IPS DF 6.9 (cell line): ENCODE measurements at places on chromosomes 13 and 19.

DNA sequence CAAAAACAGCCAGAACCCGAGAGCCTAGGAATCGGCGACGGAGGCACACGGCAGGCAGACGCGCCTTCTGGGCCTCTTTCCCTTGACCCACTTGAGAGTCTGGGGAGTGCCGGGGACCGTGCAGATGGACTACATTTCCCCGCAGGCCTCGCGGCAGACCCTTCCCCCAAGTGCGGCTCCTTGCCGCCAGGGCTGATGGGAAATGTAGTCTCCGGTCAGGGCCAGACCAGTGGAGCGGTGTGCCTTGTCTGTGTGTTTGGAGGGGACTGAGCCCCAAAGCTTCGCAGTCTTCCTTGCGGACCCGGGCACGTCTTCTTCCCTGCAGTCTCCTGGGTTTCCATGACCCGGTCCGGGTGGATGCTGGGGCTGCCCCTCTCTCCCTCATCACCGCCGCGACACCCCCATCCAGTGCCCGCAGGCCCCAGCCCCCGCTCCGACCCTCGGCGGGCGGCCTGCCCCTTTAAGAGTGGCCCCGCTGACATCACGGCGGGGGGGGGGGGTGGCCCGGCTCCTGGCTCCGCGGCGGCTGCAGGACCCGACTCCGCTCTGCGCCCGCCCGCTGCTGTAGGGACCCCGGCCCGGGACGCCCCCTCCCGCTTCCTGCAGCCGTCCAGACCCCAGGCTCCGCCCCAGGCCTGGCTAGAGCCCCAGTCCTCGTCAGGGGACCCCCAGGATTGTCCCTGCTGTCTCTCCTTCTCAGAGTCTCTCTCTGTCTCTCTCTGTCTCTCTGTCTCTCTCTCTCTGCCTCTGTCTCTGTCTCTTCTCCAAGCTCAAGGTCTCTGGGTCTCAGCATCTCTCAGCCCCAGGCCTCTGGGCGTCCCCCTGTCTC is 758 bp upstream of the CACNG7 start:
- H3K4me1 ChIP-seq, result peaks cover 7% of the 10 kb centered on the region; the same call in 1 of the 2 replicates
- H3K36me3 ChIP-seq, result no peaks in the 10 kb centered on the region
- H3K27ac ChIP-seq, result no peak overlapping the region
- peaks cover 3% of the 10 kb centered on the region; the same call in 1 of the 2 replicates for H3K27me3 ChIP-seq
- no peak for DNase-seq

- no peaks in the 10 kb centered on the region for H3K27me3 ChIP-seq
- DNase-seq, result no peak
- no peak overlapping the region for H3K27ac ChIP-seq
- H3K4me1 ChIP-seq, result 0 out of 2 replicates have a peak, but pooled peaks cover 1% of the 10 kb centered on the region
- no peak overlapping the region for H3K4me3 ChIP-seq
Observed at GRCh38 chr13:111640006-111640405, 319.6 kb downstream of the TEX29 start.

- no peaks in the 10 kb centered on the region for H3K36me3 ChIP-seq
- H3K27ac ChIP-seq, result no peak overlapping the region
- H3K4me1 ChIP-seq, result 0 out of 2 replicates have a peak, but pooled peaks cover 1% of the 10 kb centered on the region
- DNase-seq, result no peak
- H3K4me3 ChIP-seq, result no peak overlapping the region
- no peaks in the 10 kb centered on the region for H3K27me3 ChIP-seq
Observed at GRCh38 chr13:86914757-86915156, 756.4 kb upstream of the SLITRK5 start.

GRCh38 chr19:35261356-35262100 is 7.2 kb upstream of the USF2 start:
- H3K27ac ChIP-seq, result no peak overlapping the region
- no peaks in the 10 kb centered on the region for H3K4me1 ChIP-seq
- peaks cover 23% of the 10 kb centered on the region for H3K36me3 ChIP-seq
- H3K4me3 ChIP-seq, result no peak overlapping the region
- H3K27me3 ChIP-seq, result no peaks in the 10 kb centered on the region

DNA sequence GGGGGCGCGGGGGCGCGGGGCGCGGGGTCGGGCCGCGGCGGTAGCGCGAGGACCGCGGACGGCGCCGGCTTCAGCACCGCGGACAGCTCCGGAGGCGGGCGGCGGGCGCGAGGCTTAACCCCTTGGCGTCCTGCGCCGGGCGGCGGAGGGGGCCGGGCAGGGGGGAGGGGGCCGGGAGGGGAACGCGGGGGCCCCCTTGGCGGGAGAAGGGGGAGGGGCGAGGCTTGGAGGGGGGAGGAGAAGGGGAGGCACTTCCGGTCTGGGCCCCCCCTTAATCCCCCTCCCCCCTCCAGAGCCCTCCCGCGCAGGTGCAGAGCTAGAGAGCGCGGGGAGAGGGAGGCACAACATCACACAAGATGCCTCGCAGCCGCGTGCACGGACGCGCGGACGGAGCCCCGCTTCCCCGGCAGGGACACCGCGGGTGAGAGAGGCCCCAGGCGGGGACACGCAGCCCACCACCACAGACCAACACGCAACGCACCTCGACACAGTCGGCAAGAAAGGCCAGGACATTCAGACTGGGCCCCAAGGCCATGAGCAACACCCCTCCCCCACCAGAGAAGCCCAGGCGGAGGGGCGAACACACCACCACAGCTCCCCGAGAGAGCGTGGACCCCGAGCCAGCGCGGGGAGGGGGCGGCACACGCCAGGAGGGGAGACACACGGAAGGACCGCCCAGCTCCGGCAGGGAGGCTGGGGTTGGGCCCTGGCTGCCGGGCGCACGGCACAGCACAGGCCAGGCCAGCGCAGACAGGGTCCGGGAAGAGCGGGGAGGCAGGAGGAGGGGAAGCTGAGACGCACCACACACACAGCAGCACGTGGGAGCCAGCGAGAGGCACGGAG is 24.1 kb downstream of the SHANK1 start:
- H3K27me3 ChIP-seq, result no peaks in the 10 kb centered on the region
- no peaks in the 10 kb centered on the region; the same call in 1 of the 2 replicates for H3K36me3 ChIP-seq
- no peak for DNase-seq
- no peaks in the 10 kb centered on the region for H3K4me1 ChIP-seq

DNA sequence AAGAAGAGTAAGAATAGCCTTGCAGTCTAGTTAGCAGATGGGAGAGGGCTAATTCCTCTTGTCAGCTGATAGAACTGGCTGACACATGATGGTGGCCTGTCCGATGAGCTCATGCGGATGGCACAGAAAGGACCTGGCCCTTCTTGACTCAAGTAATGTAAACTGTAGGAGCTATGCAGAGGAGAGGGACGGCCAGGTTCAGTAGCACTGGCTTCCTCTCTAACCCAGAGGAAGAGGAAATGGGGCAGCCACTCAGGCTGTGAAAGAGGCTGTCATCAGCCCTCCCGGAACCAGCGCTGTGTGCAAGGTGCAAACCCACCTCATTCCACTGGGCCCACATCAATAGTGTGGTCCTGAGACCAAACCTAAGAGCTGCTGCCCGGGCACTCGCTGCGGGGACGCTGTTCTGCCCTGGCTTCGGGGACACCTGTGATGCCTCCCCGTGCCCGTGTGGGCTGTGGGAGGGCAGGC is 30.8 kb upstream of the USE1 start:
- H3K36me3 ChIP-seq, result peaks cover 7% of the 10 kb centered on the region
- H3K4me3 ChIP-seq, result no peak overlapping the region
- DNase-seq, result no peak
- no peak overlapping the region for H3K27ac ChIP-seq
- 0 out of 2 replicates have a peak, but pooled peaks cover 2% of the 10 kb centered on the region for H3K4me1 ChIP-seq

- DNase-seq, result no peak
- H3K36me3 ChIP-seq, result no peaks in the 10 kb centered on the region
- H3K4me3 ChIP-seq, result no peak overlapping the region
- no peaks in the 10 kb centered on the region for H3K27me3 ChIP-seq
Observed at GRCh38 chr13:48125794-48126228, 30.9 kb upstream of the MED4 start.

DNA sequence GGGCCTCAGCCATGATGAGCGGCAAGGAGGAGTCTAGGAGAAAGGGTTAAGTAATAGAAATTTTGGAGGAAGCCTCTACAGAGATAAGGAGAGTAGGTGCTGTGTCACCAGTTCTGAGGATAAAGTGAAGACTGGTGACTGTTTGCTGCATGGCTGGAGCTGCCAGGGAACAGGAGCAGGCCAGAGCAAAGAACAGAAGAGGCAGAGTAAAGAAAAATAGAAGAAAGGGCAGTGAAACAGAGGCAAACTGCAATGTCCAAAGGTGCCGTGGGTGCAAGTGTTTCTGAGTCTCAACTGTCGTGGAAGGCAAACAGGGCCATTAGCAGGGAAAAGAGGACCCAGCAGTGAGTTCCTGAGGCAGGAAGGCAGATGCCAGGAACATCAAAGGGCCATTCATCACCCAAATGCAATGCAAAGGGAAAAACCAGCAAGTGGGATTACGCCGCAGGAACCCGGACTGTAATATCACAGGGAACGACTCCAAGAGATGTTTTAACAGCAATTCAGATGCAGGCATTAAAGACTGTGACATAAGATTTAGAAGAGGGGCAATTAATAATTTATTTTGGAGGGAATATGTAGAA is 318.3 kb downstream of the FOXO1 start:
- H3K27ac ChIP-seq, result no peak overlapping the region
- no peak overlapping the region for H3K4me3 ChIP-seq
- H3K4me1 ChIP-seq, result peaks cover 2% of the 10 kb centered on the region
- H3K27me3 ChIP-seq, result no peaks in the 10 kb centered on the region

- H3K4me1 ChIP-seq, result peaks cover 3% of the 10 kb centered on the region; the same call in 1 of the 2 replicates
- H3K27ac ChIP-seq, result no peak overlapping the region
- no peak for DNase-seq
- no peaks in the 10 kb centered on the region for H3K27me3 ChIP-seq
Observed at GRCh38 chr13:90968166-90968904, 379.2 kb upstream of the MIR17HG start.

DNA sequence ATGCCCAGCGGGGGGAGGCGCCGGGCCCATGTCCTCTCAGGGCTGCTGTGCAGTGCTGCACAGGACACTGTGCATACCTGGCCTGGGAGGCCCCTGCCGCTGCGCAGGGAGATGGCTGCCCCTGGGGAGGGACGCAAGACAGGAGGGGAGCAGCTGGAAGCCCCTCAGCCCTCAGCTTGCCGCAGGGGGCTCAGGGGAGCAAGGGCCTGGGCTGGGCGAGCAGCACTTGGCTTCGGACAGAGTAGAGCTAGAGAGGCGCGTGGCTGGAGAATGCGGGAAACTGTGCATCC is 10.9 kb downstream of the CHERP start:
- H3K36me3 ChIP-seq, result peaks cover 69% of the 10 kb centered on the region
- no peak for DNase-seq
- H3K4me3 ChIP-seq, result no peak overlapping the region
- H3K27me3 ChIP-seq, result no peaks in the 10 kb centered on the region

DNA sequence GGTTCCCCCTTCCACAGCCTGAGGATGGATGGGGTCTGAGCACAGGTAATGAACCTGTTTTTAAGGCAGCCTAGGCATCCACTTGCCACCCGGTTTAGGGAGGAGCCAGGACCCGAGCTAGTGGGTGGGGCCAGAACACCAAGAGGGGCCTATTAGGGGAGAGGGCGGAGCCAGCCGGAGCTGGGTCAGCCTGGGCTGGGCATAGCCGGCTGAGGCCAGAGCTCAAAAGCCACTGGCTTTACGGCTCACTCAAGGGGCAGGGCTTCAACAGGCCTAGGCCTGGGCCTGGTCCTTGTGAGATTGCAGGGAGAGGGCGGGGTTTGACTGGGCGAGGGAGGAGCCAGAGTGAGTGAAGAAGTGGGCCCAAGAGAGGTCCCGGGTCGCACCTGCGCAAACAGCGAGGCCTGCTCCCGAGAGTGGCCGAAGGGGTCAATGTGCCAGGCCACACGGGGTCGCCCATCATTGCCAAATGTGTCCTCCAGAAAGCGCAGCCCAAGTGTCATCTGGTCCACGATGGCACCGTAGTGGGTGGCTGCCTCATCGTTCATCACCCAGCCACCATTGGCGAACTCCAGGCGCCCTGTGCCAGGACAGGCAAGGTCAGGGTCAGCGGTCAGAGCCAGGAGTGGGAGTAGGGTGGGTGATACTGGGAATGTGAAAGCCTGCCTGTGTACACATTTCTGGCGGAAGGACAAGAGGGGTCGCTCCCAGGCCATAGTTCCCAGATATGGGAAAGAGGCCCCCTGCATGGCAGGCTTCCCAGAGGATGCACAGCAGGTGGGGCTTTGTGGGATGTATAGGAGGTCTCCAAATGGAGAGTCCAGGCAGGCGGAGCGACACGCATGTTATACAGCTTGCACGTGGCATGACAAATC is 1.9 kb downstream of the MAN2B1 start:
- peak; percentile 90 for DNase-seq
- no peaks in the 10 kb centered on the region for H3K27me3 ChIP-seq
- peaks cover 3% of the 10 kb centered on the region; the same call in 1 of the 2 replicates for H3K4me1 ChIP-seq
- H3K36me3 ChIP-seq, result peaks cover 9% of the 10 kb centered on the region; the same call in 1 of the 2 replicates
- H3K4me3 ChIP-seq, result no peak overlapping the region
- H3K27ac ChIP-seq, result no peak overlapping the region

GRCh38 chr13:78065141-78065540 is 146.5 kb upstream of the EDNRB start:
- no peak overlapping the region for H3K4me3 ChIP-seq
- no peak for DNase-seq
- no peaks in the 10 kb centered on the region; the same call in 1 of the 2 replicates for H3K27me3 ChIP-seq
- no peaks in the 10 kb centered on the region for H3K4me1 ChIP-seq

DNA sequence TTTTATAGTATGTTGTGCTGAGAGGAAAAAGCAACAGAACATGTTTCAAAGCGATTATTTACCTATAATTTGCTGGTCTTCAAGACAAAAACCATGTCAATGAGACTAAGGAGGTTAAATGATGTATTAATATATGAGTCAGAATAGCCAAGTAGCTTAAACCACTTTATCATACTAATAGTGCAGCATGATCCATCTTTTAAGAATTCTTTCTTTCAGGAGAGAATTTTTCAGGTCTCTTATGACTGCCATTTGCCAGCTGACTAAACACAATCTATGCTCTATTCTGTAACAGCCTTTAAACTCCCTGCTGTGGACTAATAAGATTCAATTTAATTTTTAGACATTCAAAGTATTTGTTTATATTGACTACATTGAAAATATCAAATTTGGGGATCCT is 93.7 kb downstream of the TRPC4 start:
- H3K27me3 ChIP-seq, result no peaks in the 10 kb centered on the region
- H3K36me3 ChIP-seq, result no peaks in the 10 kb centered on the region
- H3K4me1 ChIP-seq, result no peaks in the 10 kb centered on the region
- H3K27ac ChIP-seq, result no peak overlapping the region

- no peaks in the 10 kb centered on the region for H3K36me3 ChIP-seq
- no peak overlapping the region for H3K4me3 ChIP-seq
- DNase-seq, result no peak
- H3K27me3 ChIP-seq, result no peaks in the 10 kb centered on the region
Observed at GRCh38 chr19:16506961-16507360, 10.8 kb downstream of the C19orf44 start.

DNA sequence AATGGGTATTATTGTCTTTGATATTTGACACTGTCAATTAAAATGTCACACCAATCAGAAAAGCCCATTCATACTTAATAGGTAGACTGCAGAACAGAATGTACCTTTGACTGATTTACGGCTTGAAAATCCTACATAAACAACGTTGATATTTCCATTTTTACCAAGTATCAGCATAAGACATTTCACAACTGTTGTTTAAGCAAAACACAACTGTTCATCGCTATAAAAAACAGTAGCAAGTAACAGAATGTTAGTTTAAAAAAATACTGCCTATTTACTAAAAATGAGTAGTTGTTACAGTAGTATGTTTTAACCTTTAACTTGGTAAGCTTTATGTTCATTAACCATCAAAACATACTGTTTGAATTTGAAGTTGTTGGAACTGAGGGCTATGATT is 1096.6 kb downstream of the PCDH17 start:
- H3K27me3 ChIP-seq, result no peaks in the 10 kb centered on the region
- H3K36me3 ChIP-seq, result no peaks in the 10 kb centered on the region
- H3K4me3 ChIP-seq, result no peak overlapping the region
- H3K4me1 ChIP-seq, result peaks cover 1% of the 10 kb centered on the region; the same call in 1 of the 2 replicates
- H3K27ac ChIP-seq, result no peak overlapping the region
